ENCODE measurements at places on chromosomes 11 and 22.

- DNase-seq: no peak
Measured at GRCh38 chr22:36384766-36385481, 2.8 kb downstream of the MYH9 start.

DNA sequence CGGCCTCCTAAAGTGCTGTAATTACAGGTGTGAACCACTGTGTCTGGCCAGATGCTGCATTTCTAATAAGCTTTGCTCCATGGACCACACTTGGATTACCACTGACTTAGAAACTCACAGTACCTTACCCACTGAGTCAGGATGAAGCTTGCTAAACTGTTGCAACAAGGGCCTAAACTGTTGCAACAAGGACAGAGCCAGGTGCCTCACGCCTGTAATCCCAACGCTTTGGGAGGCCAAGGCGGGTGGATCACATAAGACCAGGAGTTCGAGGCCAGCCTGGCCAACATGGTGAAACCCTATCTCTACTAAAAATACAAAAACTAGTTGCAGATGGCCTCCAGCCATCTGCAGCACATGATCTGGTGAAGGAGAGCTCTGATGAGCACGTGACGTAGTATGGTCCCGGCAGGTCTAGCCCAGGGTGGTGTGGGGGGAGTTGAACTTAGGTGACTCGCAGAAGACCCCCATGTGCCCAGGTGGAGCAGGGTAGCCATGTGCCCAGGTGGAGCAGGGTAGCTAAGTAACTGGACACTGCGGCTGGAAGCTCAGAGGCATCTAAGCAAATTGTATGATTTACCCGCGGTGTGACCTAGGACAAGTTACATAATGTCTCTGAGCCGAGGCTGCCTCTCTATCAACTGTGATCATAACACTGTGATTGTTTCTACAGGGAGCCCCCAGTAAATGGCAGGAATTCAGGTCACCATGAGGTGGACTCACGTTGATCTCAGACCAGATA is 8.4 kb downstream of the SLC25A45 start:
- DNase-seq: no peak

DNA sequence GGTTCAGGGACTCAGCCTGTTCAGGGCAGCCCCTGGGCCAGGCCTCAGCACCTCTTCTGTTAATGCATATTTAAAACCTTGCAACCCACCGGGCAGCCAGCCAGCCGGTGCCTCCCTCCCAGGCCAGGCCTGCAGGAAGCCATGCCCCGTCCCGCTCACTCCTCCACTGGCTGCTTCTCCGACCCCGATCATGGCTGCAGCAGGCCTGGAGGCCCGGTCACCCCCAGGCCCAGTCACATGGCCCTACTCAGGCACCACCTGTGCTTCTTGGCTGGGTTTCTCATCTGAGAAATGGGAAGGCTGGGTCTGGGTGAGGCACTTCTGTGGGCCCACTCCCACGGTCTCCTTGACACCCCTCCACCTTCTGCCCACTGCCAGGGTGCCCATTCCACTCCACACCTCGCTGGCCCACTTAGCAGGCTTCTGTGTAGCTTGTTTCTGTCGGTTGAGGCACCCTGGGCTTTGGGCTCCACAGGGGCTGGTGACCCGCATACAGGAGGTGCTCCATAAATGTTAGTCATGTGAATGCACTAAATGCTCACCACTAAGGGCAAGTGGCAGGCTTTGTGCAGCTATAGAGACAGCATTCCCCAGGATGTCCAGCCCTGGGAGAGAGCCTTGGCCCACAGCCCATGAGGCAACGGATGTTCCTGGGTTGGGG is 11.4 kb downstream of the RTN4R start:
- no peak for DNase-seq

- no peak for DNase-seq
Measured at GRCh38 chr11:65585396-65586246, 9.8 kb downstream of the EHBP1L1 start.

DNA sequence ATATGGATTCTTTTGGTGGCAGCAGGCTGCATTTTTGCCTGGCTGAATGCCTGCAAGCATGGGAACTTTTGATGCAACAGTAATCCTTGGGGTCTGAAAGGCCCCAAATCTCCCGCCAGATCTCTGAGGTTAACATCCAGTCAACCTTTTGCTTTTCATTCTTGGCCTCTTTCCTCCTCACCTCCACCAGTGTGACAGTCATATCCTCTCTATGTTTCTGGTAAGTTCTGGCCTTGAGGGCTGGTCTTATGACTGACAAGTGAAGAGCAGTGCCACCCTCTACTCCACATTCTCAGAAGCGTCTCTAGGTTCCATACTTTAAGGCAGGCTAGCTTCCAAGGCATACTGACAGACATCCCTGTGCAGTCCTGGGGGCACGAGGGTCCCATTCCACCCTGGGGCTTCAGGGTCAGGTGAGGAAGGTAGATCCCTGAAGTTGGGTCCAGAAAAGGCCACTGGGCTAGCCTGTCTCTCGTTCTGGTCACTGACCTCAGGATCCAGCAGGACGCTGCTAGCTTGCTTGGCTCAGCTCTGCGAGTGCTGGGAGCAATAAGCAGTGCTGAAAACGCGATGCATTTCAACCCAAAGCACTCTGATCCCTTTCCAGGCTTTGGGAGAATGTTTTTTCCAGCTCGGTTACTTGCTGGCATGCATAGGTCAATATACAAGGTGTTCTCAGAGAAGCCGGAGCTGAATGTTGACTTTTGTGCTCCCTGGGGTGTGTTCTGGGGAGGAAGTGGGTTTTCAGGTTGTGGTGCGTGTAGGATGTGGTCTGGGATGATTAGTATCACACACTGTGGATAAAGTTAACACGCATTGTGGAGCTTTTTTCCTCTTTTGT is 75.2 kb downstream of the PTPRJ start:
- peak; percentile 47 for DNase-seq

- DNase-seq: no peak
Measured at GRCh38 chr22:20247010-20247505, 21.1 kb downstream of the RTN4R start.

GRCh38 chr22:45750626-45751025 is 79.0 kb downstream of the ATXN10 start:
- DNase-seq: no peak

DNA sequence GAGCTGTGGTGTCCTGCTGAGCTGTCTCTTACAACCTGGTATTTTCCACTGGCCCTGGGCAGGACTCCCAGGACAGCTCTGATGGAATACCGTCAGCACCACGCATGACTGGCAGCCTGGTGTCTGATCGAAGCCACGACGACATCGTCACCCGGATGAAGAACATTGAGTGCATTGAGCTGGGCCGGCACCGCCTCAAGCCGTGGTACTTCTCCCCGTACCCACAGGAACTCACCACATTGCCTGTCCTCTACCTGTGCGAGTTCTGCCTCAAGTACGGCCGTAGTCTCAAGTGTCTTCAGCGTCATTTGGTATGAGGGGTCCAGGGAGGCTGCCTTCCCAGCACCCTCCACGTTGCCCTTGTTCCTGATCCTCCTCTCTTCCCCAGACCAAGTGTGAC is 2.4 kb downstream of the KAT5 start:
- no peak for DNase-seq

Data from mucosa of descending colon (tissue), 3 donors.